ENCODE measurements at places on chromosomes 4 and X.

DNA sequence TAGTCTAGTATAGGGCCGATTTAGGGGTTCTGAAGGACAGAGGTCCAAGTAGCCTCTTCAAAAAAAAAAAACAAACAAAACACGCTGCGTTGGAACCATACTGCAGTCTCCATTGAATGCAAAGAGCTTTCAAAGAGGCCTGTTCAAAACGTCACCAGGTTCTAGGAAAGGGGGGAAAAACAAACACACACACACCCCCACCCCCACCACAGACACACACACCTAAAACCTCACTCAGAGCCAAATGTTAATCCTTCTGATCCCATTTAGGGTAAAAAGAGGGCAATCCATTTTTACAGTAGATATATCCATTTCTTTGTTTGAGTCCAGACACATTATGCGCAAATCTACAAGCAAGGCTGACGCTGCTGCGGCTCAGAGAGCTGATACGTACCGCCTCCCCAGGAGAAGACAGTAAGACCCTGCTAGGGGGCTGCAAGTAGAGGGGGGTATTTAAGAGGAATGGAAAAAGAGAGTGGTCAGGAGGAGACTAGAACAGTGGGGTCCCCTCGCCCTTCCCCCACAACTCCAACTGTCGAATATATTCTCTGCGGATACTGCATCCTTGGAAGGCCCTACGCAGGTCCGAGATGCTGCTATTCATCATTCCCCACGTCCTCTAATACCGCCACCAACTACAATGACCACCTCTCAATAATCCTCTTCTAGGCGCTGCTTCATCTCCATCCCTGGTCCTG, 1.3 kb downstream of the NKRF start:
- no peak for DNase-seq

GRCh38 chr4:134906404-134907023, 704.9 kb upstream of the PABPC4L start:
- DNase-seq = no peak

DNA sequence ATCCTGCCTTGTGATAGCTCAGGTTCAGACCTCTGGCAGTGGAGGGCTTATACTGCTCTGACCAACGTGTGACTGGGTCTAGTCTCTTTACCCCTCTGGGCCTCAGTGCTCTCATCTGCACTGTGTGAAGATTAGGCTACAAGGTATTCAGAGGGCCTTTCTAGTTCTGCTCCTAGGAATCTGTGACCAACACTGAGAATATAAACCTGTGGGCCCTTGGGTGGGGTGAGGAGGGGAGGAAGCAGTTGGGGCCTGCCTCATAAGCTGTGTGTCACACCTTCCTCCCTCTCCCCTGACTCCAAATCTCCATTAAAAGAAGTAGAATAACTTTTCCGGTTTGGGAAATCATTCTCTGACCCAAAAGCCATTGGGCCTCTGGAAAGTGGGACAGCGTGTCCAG, 66.3 kb upstream of the MSN start:
- DNase-seq = no peak

- DNase-seq = no peak
Measured at GRCh38 chr4:149993030-149993429, 85.2 kb upstream of the DCLK2 start.

GRCh38 chr4:77599378-77599777, 6.2 kb upstream of the CXCL13 start:
- no peak for DNase-seq

- no peak for DNase-seq
Measured at GRCh38 chrX:70979136-70979762, 48.4 kb upstream of the SLC7A3 start.

DNA sequence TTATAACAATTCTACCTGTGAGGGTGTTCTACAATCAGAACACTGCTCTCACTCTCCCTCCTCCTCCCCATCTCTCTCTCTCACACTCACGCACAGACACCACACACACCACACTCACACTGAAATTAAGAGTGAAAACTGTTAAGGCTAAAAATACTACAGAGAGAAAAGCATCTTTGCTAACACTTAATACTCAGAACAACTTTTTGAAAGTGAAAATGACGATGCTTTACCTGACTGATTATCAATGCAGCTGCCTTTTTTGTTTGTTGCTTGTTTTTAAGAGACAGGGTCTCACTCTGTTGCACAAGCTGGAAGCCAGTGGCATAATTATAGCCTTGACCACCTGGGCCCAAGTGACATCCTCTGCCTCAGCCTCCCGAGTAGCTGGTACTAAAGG, 222.4 kb downstream of the APBB2 start:
- no peak for DNase-seq

- no peak for DNase-seq
Measured at GRCh38 chr4:110865611-110866259, 242.9 kb upstream of the PITX2 start.

DNA sequence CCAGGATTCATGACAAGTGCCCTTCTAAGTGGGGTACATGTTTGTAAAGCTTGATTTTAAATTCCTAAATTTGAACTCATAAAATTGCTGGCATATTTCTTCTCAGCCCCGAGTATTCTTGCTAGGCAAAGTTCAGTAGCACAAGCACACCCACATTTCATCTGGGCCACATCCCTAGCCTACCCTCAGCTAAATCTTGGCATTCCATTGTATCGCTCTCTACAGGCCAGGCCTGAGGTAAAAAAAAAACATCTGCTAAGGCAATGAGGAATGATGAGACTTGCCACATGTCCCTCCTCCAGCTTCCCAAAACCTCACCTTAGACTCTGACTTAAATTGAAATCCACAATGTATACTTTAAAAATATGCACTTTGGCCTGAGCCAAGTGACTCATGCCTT, 51.4 kb upstream of the VCX3B start:
- no peak for DNase-seq

DNA sequence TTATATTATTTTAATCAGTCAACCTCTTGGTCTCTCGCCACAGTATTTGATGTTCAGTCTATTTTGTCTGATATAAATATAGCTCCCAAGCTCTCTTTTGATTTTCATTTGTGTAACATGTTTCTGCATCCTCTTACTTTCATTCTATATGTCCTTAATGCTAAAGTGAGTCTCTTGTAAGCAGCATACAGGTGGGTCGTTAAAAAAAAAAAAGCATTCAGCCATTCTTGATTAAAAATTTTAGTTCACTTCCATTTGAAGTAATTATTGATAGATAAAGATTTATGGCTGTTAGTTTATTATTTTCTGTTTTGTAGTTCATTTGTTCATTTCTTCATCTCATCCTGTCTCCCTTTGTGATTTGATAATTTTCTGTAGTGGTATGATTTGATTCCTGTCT, 229.1 kb downstream of the GUCY2F start:
- no peak for DNase-seq

- no peak for DNase-seq
Measured at GRCh38 chrX:42028109-42028508, 104.8 kb upstream of the CASK start.

Measured in stimulated activated CD4-positive, alpha-beta T cell treated with anti-CD3 and anti-CD28 coated beads, Interleukin-12 subunit alpha, Interleukin-12 subunit beta, amount 100 ng/mL, for 24 hours (primary cell).